Vein endothelial cell (primary cell): ENCODE measurements at places on chromosomes 6 and 20. TPM values are rescaled to one million over a fixed set of nuclear protein-coding genes. Genes with fewer than 3 reads are reported as not detected.

The BEND6 gene
- total RNA-seq = 0.19 and 0.33 TPM in 2 replicates

The IPCEF1 gene
- total RNA-seq = 0.96 and 2.3 TPM in 2 replicates

The HLA-DOB gene
- under 0.01 and 0.19 TPM in 2 replicates for total RNA-seq

The CST5 gene
- total RNA-seq = not detected in 2 replicates

The TTK gene
- 9.5 and 18.6 TPM in 2 replicates for total RNA-seq

The TUBB1 gene
- total RNA-seq = not detected in 2 replicates

The BPIFB1 gene
- not detected in 2 replicates for total RNA-seq

The IL17A gene
- not detected in 2 replicates for total RNA-seq

The ADGRF5 gene
- total RNA-seq = 80.0 and 246 TPM in 2 replicates

The TREML4 gene
- not detected in 2 replicates for total RNA-seq
